Spleen (tissue), 13 donors: ENCODE measurements at places on chromosomes 6 and 20. TPM values are rescaled to one million over a fixed set of nuclear protein-coding genes. Genes with fewer than 3 reads are reported as not detected.

DNA sequence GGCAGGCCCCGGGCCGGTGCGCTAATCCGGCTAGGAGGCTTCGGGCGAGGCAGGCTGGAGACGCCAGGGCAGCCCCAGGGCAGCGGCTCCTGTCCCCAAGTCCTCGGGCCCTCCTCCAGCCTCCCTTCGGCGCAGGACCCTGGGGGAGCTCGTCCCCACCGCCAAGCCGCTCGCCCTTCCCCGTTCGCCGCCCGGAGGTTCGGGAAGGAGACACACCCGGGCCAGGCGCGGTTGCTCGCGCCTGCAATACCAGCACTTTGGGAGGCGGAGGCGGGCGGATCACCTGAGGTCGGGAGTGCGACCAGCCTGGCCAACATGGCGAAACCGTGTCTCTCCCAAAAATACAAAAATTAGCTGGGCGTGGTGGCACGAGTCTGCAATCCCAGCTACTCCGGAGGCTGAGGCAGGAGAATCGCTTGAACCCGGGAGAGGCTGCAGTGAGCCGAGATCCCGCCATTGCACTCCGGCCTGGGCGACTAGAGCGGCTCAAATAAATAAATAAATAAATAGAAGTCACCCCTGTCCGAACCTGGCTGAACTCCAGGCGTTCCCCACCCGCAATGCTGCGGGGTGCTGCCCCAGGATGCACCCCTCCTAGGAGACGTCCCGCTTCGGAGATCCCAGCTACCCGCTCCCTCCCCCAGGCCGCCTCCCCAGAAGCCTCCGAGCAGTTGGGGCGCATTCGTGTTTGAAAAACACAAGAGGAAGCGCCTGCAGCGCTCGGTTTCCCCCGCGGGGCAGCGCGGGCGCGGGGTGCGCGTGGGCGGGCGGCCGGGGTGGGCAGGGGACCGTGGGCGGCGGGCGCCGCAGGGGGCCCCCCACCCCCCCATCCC, 27.5 kb downstream of the SERPINB9 start:
- peak overlapping the region; percentile 51 for H3K4me3 ChIP-seq
- DNase-seq, result peak; percentile 94

GRCh38 chr6:108623995-108624394, 63.3 kb downstream of the FOXO3 start:
- no peaks in the 10 kb centered on the region for H3K27me3 ChIP-seq
- peaks cover 92% of the 10 kb centered on the region for H3K4me1 ChIP-seq
- no peaks in the 10 kb centered on the region for H3K36me3 ChIP-seq
- DNase-seq, result no peak

GRCh38 chr6:45812922-45813321, 202.7 kb downstream of the CLIC5 start:
- H3K4me3 ChIP-seq, result no peak overlapping the region
- H3K36me3 ChIP-seq, result no peaks in the 10 kb centered on the region
- no peak for DNase-seq
- H3K4me1 ChIP-seq, result no peaks in the 10 kb centered on the region
- H3K27ac ChIP-seq, result no peak overlapping the region

DNA sequence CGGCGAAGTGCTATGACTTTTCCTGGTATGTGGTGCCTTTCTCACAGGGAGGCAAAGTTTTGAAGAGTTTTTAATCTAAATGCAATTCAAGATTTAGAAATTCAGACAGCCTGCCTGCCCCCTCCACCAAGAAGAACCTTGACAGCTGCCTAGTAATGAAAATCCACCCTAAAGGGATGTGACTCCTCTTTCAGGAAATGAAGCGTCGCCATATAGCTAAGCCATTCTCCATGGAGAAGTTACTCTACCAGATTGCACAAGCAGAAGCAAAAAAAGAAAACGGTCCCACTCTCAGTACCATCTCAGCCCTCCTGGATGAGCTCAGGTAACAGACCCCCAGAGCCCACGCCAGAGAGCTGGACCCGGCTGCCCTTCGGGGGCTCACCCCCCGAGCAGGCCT, 150.1 kb downstream of the DTNBP1 start:
- no peak overlapping the region for H3K27ac ChIP-seq
- H3K4me3 ChIP-seq, result no peak overlapping the region
- no peak for DNase-seq
- no peaks in the 10 kb centered on the region for H3K4me1 ChIP-seq
- peaks cover 100% of the 10 kb centered on the region for H3K36me3 ChIP-seq

DNA sequence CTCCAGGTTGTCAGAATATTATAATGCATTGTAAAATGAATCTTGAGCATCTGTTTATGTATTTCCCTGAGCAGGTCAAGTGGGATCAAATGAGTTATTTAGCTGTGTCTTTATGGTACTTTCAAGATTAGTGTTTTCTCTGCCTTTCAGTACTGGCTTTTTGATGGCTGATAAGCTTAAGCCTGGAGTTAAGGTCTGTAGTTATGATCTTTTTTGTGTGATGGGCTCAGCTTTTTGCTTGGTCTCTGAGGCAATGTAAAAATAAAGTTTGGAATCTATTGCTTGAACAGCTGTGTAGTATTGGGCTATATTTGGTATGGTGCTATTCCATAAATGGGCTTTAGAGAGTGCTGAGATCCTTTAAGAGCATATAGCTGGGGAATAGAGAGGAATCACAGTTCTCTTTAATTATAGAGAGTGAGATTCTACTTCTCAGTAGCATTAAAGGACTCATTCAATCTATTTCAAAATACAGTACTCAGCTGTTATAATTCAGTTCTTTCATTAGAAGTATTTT, 40.7 kb downstream of the ZNF451 start:
- H3K4me1 ChIP-seq, result no peaks in the 10 kb centered on the region
- H3K36me3 ChIP-seq, result no peaks in the 10 kb centered on the region
- H3K27me3 ChIP-seq, result no peaks in the 10 kb centered on the region
- H3K4me3 ChIP-seq, result no peak overlapping the region
- DNase-seq, result no peak

DNA sequence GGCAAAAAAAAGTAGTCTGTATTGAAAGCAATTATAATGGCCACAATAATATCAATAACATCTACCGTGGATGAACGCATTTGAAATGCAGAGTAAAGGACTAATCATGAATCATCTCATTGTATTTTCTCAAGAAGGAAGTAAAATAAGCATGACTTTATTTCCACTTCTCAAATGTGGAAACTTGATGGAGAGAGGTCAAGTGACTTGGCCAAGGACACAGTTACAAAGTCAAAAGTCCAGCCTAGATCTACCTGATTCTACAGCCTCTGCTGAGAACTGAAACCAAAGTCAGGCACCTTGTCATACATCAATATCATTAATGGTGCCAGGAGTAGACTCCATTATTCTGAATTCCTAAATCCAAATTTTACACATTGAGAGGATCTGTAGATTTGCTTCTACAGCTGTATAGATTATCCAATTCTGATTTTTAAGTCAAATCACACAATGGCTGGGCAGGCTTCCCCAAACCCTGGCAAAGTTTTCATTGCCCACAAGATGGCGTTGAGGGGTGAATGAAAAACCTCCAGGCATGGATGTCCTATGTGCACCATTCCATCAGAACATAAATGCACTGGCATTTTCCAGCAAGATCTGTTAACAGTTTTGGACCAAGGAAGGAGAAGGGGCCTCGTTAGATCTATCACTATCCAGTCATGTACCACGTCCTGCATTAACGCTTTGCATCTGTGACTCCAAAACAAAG, 423.1 kb downstream of the MAFB start:
- no peaks in the 10 kb centered on the region for H3K27me3 ChIP-seq
- no peak overlapping the region for H3K27ac ChIP-seq
- no peaks in the 10 kb centered on the region for H3K36me3 ChIP-seq
- no peak for DNase-seq
- H3K4me3 ChIP-seq, result no peak overlapping the region

- no peak overlapping the region for H3K27ac ChIP-seq
- no peaks in the 10 kb centered on the region for H3K27me3 ChIP-seq
- no peaks in the 10 kb centered on the region for H3K4me1 ChIP-seq
- H3K4me3 ChIP-seq, result no peak overlapping the region
- no peak for DNase-seq
Observed at GRCh38 chr6:25497383-25498040, 154.5 kb upstream of the SCGN start.

- H3K4me1 ChIP-seq, result no peaks in the 10 kb centered on the region
- H3K27me3 ChIP-seq, result no peaks in the 10 kb centered on the region
- no peaks in the 10 kb centered on the region for H3K36me3 ChIP-seq
- H3K4me3 ChIP-seq, result no peak overlapping the region
Observed at GRCh38 chr20:41393705-41394066, 27.1 kb upstream of the EMILIN3 start.

DNA sequence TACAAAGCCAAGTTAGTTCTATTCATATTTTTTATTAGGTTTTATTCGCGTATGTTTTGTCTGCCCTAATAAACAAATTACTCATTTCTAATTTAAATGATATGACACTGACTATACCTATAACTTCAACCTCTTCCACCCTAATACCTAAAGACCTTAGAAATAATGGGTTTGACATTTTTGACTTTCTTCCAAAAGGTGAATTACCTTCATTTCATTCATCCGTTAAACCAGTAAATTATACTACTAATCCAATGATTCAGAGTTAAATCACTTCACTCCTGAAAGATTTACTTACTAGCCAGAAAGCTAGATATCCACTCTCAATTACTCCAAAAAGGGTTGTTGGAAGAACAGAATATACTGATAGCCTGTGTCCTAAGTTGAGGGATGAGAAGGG, 5.2 kb downstream of the MRPS10 start:
- no peak overlapping the region for H3K4me3 ChIP-seq
- no peaks in the 10 kb centered on the region for H3K27me3 ChIP-seq
- H3K4me1 ChIP-seq, result peaks cover 13% of the 10 kb centered on the region
- H3K36me3 ChIP-seq, result peaks cover 8% of the 10 kb centered on the region

- DNase-seq, result peak; percentile 96
- H3K27me3 ChIP-seq, result no peaks in the 10 kb centered on the region
Observed at GRCh38 chr6:7140631-7141378, 33.0 kb downstream of the RREB1 start.

DNA sequence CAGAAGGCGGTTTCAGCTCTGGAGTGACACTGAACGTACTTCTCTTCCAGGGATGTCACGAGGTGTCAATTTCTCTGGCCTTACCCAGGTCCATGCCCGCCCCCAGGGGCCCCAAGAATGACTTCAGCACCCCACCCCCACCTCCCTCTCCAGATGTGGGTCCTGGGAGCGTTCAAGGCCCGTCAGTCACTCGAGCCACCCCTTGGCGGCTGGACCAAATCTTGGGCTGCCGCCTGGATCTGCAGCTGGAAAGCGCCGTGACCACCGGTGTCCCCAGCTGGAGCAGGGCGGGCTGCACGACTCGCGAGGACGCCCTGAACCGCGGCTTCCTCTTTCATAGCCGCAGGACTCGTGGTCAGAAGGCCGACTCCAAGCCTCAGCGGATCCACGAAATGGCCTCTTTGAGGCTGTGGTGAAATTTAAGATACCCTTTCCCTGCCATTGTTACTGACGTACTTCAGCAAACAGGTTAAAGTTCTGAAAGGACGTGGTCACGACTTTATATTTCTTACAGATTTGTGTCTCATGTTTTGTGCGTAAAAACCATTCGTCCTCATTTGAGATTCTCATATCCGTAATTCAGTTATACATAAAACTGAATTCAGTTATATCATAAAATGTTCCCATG, 29.3 kb downstream of the TRIM38 start:
- H3K27me3 ChIP-seq, result no peaks in the 10 kb centered on the region
- DNase-seq, result peak; percentile 96
- peaks cover 27% of the 10 kb centered on the region for H3K4me1 ChIP-seq
- H3K36me3 ChIP-seq, result peaks cover 9% of the 10 kb centered on the region

Gene OLIG3
- not detected for total RNA-seq

Gene WFDC12
- not detected for total RNA-seq

Gene SYCP2L
- total RNA-seq, result not detected

Gene ARMC12
- 1.6 TPM for total RNA-seq

Gene CASS4
- total RNA-seq, result 14.6 TPM

Gene COL12A1
- total RNA-seq, result 26.1 TPM

Gene MOXD1
- 10.2 TPM for total RNA-seq

Gene BMP2
- 14.7 TPM for total RNA-seq

Gene TBC1D20
- total RNA-seq, result 41.0 TPM
